ENCODE measurements at places on chromosomes 5 and 9.

- DNase-seq: peak; percentile 57
Measured at GRCh38 chr9:126719618-126720031, 85.2 kb upstream of the ZBTB43 start.

GRCh38 chr5:150674341-150674821 lies 13.3 kb downstream of the MYOZ3 start:
- no peak for DNase-seq

GRCh38 chr5:9712911-9713310 lies 82.8 kb upstream of the TAS2R1 start:
- no peak for DNase-seq

GRCh38 chr9:130336885-130337284 lies 71.3 kb downstream of the HMCN2 start:
- DNase-seq: no peak
